ENCODE measurements at places on chromosomes 3 and 15. TPM values are rescaled to one million over a fixed set of nuclear protein-coding genes. Genes with fewer than 3 reads are reported as not detected.

- DNase-seq: peak; percentile 66
Measured at GRCh38 chr3:194395778-194396538, 3.1 kb downstream of the GP5 start.

GRCh38 chr3:106139826-106140225 lies 271.0 kb upstream of the CBLB start:
- DNase-seq: no peak

GRCh38 chr3:141243271-141243707 lies 11.7 kb downstream of the PXYLP1 start:
- DNase-seq: peak; percentile 57

DNA sequence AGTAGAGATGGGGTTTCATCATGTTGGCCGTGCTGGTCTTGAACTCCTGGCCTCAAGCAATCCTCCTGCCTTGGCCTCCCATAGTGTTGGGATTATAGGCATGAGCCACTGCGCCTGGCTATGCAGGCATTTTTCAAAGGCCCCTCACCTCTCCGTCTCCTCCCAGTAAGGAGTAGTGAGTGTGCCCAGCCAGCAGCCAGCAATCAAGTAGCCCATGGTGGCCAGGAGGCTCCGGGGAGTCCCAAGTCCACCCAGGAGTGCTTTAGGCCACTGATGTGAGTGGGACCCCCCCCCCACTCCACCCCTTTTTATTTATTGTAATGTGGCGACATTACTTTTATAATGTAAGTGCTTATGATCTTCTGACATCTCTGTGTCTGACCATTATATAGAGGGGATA lies 8.1 kb downstream of the ISG20 start:
- no peak for DNase-seq

DNA sequence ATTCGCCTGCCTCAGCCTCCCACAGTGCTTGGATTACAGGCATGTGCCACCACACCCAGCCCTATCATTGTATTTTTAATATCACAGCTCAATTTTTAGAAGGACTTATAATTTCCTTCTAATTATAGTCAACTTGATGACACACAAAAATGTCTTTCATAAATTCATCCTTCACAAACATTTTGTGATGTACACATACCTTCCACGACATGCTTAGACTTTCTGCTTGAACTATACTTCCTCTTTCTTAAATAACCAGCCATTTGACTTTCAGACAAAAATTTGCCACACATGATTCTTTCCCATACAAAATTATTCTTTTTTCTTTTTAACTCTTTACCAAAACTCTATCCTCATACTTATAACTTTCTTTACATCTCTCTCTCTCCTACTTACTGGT lies 48.4 kb upstream of the CCK start:
- no peak for DNase-seq

GRCh38 chr15:50798684-50799083 lies 33.2 kb upstream of the SPPL2A start:
- DNase-seq: no peak

GRCh38 chr3:57852896-57853295 lies 96.8 kb downstream of the SLMAP start:
- DNase-seq: no peak

- peak; percentile 4 for DNase-seq
Measured at GRCh38 chr3:146189519-146190173, 28.7 kb upstream of the PLOD2 start.

GRCh38 chr3:122255757-122256439 lies 69.2 kb upstream of the CSTA start:
- DNase-seq: no peak

- no peak for DNase-seq
Measured at GRCh38 chr3:150494411-150494977, 51.8 kb downstream of the SERP1 start.

GRCh38 chr3:8492744-8493511 lies 8.7 kb upstream of the LMCD1 start:
- DNase-seq: no peak

DNA sequence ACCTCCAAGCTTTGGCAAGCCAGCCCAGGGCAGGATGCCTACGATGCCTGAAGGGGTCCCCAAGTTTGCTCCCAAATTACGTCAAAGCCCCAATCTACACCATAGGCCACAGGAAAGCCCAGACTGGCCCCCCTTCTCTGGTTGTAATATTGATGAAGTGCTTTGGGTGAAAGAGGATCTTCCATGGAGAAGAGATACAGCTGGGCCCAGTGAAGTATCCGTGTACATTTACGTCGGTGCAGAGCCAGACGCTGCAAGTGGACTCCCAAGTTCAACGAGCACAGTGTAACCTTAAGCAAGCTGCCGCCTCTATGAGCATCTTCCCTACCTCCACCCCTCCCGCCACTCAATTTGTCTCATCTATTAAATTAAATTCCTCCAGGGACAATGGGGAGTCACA lies 100.1 kb upstream of the TPM1 start:
- no peak for DNase-seq

GRCh38 chr3:123803521-123803920 lies 80.6 kb downstream of the MYLK start:
- DNase-seq: no peak

GRCh38 chr15:71603379-71603778 lies 207.0 kb upstream of the NR2E3 start:
- DNase-seq: no peak

GRCh38 chr3:49410066-49410845 lies 1.5 kb downstream of the RHOA start:
- DNase-seq: no peak

GRCh38 chr15:59178151-59178695 lies 28.4 kb upstream of the LDHAL6B start:
- DNase-seq: no peak

- no peak for DNase-seq
Measured at GRCh38 chr3:128369881-128370642, 96.6 kb downstream of the DNAJB8 start.

DNA sequence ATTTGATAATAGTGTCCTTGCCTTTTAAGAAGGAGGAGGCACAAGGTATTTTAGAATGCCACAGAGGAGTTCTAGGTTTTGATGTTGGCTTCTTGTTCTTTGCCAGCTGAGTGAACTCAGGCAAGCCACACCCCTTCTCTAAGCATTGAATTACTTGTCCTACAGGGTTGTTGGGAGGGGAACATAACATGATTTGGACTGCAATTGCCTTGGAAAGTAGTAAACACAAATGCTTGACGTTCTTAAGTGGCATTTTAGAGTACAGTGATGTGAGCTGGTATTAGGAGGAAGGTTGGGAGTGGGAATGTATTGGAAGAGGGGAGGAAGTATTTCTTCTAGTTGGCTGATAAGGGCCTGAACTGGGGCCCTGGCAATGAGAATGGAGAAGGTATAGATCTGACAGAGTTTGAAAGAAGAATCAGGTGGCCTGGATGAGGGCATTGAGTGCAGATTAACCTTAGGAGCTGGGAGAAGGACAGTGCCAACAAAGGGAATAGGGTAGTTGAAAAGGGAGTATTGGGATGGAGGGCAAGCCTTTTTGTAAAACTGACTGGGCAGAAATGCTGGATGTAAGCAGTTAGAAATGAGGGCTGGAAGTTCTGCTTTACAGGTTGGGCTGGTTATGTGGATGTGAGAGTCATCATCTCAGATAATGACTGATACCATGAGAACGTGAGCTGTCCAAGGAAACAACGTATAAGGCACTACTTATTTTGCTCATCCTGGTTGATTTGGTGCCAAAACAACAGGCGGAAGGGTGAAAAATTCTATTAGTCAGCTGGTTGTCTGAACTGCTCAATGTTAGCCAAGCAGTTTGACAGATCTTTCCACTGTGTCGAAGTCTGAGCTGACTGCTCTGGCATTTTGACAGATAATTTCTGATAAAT lies 16.7 kb downstream of the KAT2B start:
- DNase-seq: no peak

DNA sequence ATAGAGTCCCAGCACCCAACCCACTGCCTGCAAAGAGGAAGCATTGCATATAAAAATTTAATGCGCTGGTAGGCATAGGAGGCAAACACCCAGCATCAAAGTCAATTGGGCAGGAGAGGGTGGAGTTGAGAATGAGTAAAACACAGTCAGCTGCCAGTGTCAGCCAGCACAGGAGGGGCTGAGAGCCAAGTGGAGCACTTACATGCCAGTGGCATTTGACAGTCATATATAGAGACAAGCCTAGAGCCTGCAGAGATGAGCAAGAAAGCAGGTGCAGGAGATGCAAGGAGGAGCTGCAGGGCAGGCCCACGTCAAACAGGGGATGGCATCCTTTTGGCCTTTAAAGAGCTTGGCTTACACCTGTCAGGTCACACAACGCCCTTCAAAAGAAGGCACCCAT lies 27.6 kb upstream of the ZFAND6 start:
- DNase-seq: no peak

- DNase-seq: no peak
Measured at GRCh38 chr15:38229705-38230310, 22.8 kb upstream of the SPRED1 start.

GRCh38 chr3:12194209-12194608 lies 35.5 kb upstream of the TIMP4 start:
- no peak for DNase-seq

DNA sequence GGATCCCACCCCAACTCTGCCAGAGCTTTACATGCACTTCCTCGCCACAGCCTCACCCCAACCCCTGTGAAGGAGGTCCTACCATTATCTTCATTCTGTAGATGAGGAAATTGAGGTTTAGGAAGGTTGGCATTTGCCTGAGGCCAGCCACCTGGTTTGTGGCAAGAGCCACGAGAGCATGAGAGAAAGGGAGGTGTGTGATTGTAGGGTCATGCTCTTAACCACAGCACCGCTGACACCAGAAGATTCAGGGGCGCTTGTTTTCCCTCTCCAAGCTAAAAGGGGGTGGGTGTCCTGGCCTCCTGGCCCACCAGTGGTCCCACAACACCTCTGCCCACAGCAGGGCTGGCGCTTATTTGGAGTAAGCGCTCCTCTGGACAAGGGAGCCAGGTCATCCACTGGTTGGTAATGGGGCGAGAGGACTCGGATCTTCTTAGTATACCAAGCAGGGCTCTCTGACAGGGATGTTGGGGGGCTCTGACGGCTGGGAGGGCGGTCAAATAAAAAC lies 691 bp downstream of the RHCG start:
- DNase-seq: no peak

DNA sequence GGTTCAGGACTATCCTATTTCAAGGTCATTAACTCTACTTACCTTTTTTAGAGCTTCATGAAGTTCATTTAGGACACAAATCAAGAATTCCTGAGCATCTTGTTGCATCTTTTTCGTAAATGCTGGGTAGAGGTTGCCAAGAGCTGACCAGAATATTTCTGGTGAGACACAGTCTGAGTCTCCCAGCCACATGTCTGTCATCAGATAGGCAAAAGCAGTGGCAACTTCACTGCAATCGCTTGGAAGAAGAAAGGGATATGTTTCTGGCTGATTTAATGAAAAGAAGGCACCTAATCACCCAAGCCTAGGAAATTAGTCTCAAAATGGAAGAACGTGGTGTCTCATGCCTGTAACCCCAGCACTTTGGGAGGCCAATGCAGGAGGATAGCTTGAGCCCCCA lies 2.9 kb downstream of the USP50 start:
- no peak for DNase-seq

DNA sequence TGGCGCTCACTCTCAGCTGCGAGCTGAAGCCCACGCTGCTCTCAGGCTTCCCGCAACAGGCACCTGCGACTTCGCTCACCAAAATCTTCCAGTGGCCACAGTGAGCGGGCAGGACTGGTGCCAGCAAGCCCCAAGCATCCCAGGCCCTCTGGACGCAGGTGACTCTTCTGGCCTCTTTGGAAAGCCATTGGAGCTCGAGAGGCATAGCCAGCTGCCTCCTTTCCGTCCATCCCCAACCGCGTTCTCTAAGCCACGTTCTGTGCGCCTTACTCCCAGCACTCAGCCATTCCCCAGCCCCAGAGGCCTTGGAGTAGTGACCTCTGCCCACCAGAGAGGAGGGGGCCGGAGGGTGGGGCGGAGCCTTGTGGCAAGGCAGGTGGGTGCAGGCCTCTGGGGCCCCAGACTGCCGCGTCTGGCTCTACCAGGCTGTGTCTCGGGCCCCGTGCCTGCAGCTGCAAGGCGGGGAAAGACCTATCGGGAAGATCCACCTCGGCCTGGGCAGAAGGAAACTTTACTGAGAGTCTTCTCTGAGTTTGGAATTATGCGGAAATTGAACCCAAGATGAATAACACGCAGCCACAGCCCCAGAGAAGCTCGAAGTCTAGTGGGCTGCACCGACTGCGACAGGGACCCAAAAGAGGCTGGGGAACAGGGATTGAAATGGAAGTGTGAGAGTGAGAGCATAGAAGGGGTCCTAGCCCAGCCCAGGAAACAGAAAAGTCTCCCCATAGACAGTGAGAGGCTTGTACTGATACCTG lies 3.6 kb upstream of the SOX14 start:
- DNase-seq: no peak

GRCh38 chr15:73629798-73630429 lies 3.3 kb downstream of the NPTN start:
- DNase-seq: no peak

GRCh38 chr15:88690331-88690730 lies 51.5 kb downstream of the ISG20 start:
- DNase-seq: no peak

GRCh38 chr3:126606001-126606400 lies 47.3 kb upstream of the C3orf22 start:
- DNase-seq: no peak

- no peak for DNase-seq
Measured at GRCh38 chr3:187871204-187871591, 125.9 kb upstream of the BCL6 start.

GRCh38 chr3:145087038-145087437 lies 1073.9 kb downstream of the PLOD2 start:
- no peak for DNase-seq

- DNase-seq: no peak
Measured at GRCh38 chr15:100853676-100854440, 25.8 kb upstream of the ALDH1A3 start.

DNA sequence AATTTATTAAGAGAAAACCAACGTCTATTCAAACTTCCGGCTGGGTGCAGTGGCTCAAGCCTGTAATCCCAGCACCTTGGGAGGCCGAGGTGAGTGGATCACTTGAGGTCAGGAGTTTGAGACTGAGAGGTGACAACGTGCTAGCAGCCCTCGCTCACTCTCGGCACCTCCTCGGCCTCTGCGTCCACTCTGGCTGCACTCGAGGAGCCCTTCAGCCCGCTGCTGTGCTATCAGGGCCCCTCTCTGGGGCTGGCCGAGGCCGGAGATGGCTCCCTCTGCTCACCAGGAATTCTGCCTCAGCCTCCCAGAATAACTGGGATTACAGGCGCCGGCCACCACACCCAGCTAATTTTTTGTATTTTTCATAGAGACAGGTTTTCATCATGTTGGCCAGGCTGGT lies 58.7 kb downstream of the USF3 start:
- no peak for DNase-seq

Gene NME9
- total RNA-seq: 3.7 TPM

Gene SPINK8
- total RNA-seq: not detected

Gene POLG
- total RNA-seq: 83.7 TPM

Gene COL7A1
- 3.2 TPM for total RNA-seq

Gene SLC24A1
- 11.0 TPM for total RNA-seq

Gene HYKK
- total RNA-seq: 5.1 TPM

Gene ZNF501
- 0.64 TPM for total RNA-seq

Gene FEZF2
- total RNA-seq: not detected

Gene CDHR4
- total RNA-seq: 0.32 TPM

Gene CLDN16
- not detected for total RNA-seq

Gene ARPP19
- total RNA-seq: 118 TPM
